Activated CD4-positive, alpha-beta T cell treated with anti-CD3 and anti-CD28 coated beads, Interleukin-2, Interleukin-4, amounts not matched to agents 100 ng/mL and 50 ng/mL, durations not matched to agents 16 hours and 8 hours (primary cell): ENCODE measurements at places on chromosomes 7 and 10.

DNA sequence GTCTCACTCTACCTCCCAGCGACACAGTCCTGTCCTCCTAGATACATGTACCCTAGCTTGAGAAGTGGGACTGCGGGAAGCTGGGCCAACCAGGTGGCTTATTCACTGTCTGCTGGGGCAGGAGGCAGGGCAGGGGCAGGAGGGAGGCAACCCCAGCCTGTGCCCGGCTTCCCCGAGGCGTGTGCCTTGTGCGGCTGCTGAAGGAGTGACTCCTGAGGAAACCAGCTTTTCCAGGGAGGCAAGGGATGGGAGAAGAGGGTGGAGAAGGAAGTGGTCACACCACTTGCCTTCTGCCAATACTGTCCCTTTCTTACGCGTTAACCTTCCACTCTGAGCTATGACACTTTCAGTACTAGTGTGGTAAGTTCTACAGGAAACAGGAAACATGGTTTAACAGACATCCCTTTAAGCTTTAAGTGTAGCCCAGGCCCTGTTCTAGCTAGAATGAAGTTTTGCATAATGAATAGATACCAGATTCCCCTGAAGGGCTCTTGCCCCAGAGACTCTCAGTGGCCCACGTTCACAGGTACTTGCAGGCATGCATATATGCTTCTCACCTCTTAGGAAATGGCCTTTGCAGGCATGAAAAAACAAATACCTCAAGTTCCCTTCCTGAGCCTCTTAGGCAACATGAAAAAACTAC is 40.6 kb downstream of the SYPL1 start:
- peak; percentile 87 for DNase-seq

GRCh38 chr7:129896568-129897382 is 56.0 kb downstream of the UBE2H start:
- no peak for DNase-seq

DNA sequence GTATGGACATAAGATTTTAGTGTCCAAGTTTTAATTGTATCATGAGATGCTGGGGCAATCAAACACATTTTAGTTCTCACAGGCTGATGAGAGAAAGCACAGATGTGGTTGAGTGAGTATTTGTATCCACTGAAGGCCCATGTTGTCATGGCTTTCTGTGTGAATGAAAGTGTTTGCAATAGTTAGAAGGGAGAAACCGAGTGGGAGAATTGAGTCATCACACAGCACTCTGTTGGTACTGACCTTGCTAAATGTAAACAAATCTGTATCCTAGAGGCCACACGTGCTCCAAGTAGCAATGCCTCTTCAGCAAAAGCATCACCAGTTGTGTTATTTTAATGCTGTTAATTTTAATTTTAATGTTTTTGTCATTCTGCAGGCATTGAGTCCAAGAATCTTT is 121.2 kb downstream of the EMX2 start:
- DNase-seq, result peak; percentile 59

- DNase-seq, result no peak
These were observed 111.6 kb upstream of the KLF14 start for GRCh38 chr7:130845581-130846085.

DNA sequence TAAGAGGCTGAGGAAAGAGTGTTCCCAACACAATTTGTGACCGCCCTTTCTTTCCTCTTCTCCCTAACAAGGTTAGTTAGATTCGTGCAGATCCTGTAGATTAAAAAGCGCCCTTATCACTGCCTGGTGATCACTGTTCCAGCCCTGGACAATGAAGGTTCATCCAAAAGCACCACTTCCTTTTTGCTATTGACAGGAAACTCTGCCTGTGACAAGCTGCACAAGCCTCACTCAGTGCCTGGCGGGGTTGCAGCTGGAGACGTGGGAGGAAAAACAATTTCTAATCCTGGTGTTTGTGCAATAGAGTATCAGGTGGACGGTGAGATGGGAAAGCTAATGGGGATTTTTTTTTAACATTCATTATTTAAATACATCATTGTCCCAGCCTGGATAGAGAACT is 105.9 kb upstream of the CAV2 start:
- DNase-seq, result no peak

- no peak for DNase-seq
These were observed 148.4 kb downstream of the MAD1L1 start for GRCh38 chr7:2084331-2084730.

DNA sequence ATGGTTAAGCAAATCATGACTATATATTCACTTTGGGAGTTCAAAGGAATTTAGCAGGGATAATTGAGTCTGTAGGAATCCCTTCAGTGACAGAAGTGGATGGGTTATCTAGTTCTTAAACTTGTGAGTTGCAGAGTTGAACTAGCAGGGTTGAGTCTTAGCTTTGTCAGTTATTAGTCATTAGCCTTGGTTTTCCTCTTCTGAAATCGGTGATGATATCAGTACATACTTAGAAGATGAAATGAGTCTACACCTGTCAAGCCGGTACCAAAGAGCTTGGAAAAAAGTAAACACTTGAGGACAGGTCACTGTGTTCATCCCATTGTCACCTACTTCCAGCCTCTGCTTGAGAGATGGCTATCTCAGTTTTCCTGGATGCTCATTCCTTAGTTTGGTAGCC is 73.5 kb downstream of the BUB3 start:
- no peak for DNase-seq

- DNase-seq, result no peak
These were observed 33.9 kb upstream of the ZNF273 start for GRCh38 chr7:64869121-64869725.

DNA sequence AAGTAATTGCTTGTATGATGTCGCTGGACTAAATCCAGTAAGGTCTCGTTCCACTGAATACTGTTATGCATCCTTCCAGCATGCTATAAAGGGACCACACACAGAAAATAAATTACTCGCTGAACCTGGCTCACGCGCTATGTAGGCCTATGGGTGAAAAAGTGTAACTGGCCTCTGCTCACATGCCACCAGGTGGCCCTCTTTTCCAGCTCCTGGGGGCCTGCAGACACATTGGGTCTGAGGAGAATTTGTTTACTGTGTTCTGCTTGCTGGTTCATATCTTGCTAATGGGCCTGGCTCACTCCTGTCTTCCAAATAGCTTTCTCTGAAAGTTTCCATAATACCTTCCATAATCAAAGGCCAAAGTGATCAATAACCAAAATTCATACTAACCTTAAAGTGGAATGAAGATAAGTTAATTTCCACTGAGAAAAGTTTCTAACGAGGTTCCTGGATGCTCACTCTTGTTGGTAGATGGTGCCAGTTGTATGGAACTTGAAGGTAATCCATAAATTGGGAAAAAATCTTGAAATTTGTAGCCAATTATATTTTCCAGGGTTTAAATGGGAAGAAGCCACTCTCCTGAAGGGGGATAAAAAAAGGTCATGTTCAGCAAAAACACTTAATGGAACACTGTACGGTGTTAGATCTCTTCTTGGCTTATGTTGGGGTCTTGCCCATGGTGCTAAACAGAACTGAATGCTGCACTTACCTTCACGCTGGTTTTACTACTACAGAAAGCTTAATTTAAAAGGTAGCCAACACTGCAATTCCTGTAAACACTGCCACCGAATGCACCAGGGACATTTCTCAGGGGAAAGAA is 27.0 kb upstream of the ZPBP start:
- DNase-seq, result peak; percentile 38

- DNase-seq, result peak; percentile 44
These were observed 24.3 kb downstream of the TECTB start for GRCh38 chr10:112307358-112308124.

- peak; percentile 27 for DNase-seq
These were observed 171.5 kb upstream of the SP4 start for GRCh38 chr7:21256310-21256877.

DNA sequence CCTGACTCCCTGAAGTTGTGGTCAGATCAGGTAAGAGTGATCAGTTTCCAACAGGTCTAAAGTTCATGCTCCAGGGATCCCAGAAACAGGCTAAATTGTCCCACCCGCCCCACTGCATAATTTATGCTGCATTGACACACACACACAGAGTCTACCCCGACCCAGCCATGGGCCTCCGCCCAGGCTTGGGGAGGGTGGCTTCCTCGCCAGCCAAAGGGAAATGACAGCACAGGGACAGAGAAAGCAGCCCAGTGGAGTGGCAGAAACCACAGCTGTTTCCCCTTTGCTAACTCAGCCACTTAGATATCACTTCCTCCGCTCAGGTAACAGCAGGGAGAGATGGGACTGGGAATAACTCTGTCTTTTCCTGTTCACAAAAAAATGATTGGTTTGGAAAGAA is 9.4 kb downstream of the SH3PXD2A start:
- peak; percentile 17 for DNase-seq

GRCh38 chr7:1592299-1592871 is 22.6 kb upstream of the PSMG3 start:
- DNase-seq, result no peak

DNA sequence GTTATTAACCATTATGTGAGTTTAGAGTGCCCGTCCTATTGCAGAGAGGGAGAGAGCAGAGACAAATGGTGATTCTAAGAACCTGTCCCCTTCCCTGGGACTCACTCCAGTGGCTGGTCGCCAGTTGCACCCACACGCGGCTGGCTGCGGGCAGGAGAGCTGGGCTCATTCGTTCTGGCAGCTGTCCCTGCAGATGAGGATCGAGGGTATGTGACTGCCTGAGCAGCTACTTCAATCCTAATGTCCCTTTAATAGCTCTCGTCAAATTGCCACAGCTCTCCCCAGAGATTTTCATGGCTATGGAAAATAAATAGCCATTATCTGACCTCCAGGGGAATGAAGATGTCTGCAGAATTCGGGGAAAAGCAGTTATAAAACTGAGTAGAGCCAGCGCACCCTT is 41.6 kb downstream of the RBM28 start:
- no peak for DNase-seq

DNA sequence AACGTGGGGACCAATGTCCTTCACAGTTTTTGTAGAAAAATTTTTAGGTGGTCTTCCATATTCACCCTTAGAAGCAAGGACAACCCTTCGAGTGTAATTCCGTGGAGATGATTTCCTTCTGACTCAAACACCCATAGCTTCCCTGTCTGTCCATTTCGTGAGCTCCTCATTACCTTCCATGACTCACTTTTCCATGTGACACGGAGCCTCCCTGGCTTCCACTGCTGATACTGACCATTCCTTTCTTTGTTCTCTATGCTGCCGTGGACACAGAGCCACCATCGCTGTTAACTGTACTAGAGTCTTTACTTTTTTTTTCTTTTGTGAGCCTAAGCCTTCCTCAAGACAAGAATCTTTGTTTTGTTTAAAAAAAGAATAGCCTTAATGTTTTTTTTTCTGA is 12.5 kb upstream of the ARMS2 start:
- DNase-seq, result no peak
